Activated naive CD4-positive, alpha-beta T cell treated with anti-CD3 and anti-CD28 coated beads, Interleukin-2, amount 50 U/mL, for 16 hours (primary cell): ENCODE measurements at places on chromosomes 3 and 15.

DNA sequence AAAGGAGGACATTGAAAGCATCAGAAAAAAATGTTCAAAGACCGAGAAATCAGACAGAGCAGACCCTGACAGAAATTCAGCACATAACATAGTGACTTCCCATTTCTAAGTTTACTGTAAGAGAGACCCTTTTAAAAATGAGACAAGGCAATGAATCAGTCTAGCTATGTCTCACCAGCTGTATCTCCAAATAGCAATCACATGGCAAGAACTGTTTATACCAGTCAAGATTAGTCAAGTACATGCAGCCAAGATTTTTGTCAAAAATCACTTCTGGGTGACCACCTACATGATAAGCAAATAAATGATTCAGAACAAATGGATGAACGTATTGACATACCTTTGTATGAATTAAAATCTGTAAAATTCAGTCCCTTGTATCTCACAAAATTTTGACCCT lies 138.0 kb downstream of the DTWD1 start:
- DNase-seq = no peak

GRCh38 chr3:117170094-117170493 lies 460.5 kb downstream of the TUSC7 start:
- no peak for DNase-seq

DNA sequence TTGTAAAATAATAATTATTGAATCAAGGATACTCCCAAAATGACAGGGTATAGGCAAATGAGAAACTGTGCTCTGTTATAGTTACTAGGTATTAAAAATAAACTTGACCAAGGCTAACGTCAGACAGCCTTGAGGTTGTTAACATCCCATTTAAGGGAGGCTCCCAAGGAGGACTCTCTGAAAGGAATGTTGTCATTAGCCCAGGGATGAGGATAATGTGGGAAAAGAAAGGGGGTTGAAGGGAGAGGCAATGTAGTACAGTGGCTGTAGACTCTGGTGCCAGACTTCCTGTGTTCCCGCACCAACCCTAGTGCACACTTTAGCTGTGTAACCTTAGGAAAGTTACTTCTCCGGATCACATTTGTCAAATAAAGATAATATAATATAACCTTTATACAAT lies 47.0 kb upstream of the RARB start:
- no peak for DNase-seq

DNA sequence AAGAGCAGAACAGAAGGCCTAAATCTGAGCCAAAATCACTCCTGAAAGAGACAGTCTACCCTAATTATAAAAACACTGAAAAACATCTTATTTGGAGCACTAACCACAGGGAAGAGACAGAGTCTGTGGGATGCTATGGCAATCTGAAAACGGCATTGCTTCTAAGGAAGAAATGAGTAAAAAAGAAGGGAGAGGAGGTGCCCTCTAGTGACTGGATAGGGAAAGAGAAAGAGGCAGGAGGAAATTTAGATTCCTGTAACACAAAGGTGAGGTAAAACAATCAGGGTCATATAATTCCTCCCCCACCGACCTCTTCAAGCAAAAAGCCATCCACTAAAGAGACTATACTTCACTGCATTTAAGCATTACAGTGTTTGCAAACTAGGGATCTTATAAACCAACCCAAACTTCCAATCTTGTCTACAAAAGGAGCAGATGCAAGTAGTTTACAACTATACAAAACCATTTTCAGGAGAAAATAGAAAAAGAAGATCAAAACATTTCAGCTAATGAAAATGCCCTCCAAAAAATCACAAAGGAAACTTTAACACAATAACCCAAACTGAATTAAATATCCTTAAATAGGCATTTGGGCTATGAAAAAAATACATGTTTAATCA lies 32.6 kb downstream of the HACD2 start:
- no peak for DNase-seq

DNA sequence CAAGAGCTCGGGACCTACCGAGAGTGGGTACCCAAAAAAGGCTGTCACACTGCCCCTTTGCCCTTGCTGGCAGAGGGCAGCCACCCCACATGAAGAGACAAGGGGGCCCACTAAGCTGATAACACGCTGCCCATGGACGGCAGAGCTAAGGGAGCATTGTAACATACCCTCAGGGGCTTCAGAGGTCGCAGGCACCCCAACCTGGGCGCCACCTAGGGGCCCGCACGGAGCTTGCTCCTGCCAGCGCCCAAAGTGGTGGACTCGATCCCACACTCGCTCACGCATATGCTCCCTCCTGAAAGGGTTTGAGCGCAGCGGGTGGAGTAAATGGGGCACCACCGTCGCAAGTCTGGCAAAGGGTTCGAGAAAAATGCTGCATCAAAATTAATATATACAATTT lies 975.4 kb downstream of the ZPLD1 start:
- DNase-seq = peak; percentile 8

DNA sequence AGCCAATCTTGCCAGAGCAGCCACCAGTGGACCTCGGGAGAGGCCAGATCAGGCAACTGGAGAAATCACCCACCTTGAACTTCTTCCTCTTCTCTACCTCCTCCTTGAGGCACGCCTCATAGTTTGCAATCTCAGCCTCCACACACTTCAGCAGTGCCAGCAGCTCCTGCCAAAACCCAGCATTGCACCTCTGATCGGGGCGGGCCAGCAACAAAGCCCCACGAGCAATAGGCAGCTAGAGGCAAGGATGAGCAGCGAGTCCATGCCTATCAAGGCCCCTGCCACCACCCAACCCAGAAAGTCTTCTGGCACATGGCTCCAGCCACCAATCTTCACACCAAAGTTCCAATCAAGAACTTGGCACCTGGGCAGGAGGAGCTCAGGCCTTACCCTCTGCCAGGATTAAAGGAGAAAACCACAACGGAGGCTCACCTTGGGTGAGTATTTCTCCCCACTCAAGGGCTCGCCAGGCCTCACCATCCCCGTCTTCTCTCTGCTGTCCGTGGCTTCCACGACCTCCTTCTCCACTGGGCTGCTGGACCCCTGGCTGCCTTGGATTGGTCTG lies 42.1 kb downstream of the SEMA3G start:
- no peak for DNase-seq

DNA sequence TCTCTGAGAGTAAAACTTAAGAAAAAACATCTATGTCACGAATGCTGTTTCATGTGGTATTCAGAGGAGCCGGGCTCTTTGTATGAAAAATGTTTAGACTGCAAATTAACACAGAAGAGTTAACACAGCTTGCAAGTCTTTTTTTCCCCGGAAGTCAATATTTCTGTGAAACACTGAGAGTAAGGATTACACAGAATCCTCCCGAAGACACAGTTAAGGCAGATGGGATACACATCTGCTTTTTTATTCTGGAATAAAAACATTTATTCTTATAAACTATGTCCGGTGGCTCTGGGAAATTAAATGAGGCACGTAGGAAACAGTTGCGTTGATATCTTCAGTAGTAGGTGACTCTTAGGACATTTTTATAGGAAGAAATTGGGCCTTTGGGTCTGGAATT lies 180.6 kb downstream of the PTPRG start:
- no peak for DNase-seq

DNA sequence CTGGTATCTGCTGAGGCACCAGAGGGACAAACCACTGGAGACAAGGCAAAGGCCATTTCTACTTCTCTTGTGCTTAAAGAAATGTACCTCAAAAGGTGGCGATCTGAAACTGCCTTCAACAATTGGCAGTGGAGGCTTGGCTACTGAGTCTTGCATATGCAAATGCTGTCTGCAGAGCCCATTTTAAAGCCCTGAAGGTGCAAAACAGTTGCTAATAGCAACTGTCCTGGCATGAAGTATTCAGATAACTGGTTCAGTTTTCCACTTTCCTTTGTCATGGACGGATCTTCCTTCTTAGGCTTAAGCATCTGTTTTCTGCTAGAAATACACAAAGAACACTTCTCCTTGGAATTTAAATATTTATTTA lies 71.4 kb upstream of the PSMD6 start:
- DNase-seq = no peak

DNA sequence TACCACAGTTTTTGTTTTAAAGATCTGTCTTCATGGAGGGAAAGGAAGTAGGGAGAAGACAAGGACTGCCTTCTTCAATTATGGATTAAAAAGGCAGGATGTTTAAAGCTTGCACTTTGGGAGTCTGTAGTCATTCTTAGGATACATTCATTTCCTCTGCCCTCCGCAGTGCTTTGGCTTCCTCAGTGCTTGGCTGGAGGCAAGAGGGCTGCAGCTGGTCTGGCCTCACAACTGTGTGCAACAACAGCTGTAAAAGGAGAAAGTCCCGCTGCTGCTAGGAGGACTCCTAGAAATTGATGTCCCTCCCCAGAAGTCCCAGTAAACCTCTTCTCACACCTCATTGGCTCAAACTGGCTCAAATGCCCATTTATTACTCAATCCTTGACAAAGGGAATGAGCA lies 54.4 kb upstream of the PPP2R3A start:
- DNase-seq = no peak

DNA sequence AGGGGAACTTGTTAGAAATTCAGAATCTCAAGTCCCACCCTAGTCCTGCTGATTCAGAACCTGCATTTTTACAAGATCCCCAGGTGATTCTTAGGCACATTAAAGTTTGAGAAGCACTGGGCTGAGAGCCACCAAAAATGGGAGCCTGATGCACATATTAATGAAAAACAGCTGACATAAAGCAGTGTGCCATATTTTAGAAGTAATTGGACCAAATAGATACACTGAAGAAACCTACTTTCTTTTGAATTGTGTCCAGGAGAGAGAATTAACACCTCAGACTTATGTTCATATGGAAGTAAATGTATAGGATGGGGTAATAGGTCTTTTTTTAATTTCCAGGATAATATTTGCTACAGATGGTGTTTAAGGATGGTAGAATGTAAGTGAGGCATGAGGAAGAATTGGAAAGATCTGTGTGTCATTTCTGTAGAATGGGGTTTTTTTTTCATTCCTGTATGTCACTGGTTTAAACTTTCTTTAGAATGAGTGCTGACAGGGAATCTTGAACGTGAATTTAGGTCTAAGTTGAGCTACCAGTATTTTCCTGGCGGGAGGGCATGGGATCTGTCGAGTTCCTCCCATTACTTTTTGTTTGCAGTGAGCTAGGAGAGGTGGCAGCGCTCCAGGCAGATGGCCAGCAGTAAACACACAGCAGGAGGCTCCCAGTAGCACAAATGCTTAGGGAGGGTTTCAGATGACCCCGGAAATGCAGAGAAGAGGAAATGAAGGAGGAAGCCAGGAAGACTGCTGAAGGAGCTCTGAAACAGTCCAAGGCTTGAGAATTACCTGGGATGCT lies 185.6 kb downstream of the PLCL2 start:
- no peak for DNase-seq

DNA sequence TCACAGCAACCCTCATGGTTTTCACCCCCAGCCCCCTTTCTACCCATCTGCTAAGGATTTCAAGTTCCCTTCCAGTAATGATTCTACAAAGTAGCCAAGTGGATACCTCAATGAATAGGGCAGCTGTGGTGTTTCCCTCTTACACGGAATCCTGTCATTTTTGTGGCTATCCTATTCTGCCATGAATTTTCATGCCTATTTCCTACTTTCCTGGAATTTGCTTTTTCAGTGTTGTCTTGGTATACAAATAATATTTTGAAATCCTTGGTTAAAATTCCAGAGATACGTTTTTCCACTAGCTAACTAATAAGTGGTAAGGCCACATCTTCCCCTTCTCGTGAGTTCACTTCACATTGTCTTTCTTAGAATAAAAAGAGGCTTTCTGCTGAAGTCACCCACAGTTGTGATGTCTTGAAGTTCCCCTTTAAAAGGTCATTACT lies 7.5 kb downstream of the ADPRH start:
- no peak for DNase-seq

DNA sequence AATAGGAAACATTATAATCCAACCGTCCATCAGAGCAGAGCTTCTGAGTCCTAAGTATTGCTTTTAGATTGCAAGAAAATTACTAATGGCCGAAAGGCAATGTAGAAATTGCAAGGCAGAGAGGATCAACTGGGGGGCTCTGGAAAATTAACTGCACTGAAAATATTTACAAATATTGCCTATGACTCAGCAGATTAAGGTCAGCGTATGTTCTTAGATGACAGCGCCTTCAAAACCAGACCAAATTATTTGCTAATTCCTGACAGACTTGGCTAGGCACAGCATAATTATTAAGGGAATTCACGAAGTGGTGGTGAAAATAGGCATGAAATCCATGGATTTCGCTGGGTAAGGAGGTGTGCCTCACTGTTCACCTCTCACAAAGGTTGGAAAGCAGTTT lies 947.7 kb downstream of the TUSC7 start:
- DNase-seq = no peak

GRCh38 chr3:197595470-197596185 lies 39.9 kb upstream of the BDH1 start:
- DNase-seq = no peak

GRCh38 chr3:41518626-41519025 lies 319.3 kb downstream of the CTNNB1 start:
- no peak for DNase-seq

- DNase-seq = no peak
These were observed 42.8 kb upstream of the TEX9 start for GRCh38 chr15:56322444-56322843.

- DNase-seq = no peak
These were observed 4.5 kb downstream of the SLC12A8 start for GRCh38 chr3:125207949-125208568.

DNA sequence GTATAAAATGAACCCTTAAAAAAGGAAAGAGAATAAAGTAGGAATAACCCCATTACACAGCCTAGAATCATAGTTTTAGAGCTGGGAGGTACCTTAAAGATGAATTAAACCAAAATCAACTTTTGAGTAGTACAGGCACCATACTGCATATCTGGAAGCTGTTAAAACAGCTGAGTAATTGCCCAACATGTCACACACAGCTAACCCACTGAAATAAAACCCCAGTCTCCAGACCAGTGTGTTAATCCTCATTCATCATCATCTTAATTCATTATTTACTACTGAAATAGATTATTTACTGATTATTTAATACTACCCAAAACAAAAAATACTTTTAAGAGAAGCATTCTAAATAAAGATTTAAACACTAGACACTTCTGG lies 52.8 kb downstream of the GPR160 start:
- DNase-seq = no peak

GRCh38 chr3:134317106-134317947 lies 56.9 kb downstream of the AMOTL2 start:
- DNase-seq = no peak

DNA sequence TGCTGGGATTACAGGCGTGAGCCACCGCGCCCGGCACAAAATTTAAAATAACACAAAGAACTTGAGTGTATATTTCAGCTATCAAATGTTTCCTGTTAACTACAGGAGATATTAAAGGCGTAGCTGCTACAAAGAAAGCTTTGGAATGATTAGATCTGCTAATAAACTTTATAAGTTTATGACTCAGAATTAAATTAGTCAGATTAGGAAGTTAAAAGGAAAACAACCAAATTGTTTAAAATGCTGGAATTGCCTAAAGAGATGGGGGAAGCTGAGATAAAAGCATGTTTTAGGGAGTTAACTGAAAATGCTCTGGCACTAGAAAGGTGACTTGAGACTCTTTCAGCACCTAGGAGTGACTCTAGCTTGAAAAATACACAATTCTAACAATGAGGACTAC lies 58.9 kb downstream of the COL8A1 start:
- no peak for DNase-seq

DNA sequence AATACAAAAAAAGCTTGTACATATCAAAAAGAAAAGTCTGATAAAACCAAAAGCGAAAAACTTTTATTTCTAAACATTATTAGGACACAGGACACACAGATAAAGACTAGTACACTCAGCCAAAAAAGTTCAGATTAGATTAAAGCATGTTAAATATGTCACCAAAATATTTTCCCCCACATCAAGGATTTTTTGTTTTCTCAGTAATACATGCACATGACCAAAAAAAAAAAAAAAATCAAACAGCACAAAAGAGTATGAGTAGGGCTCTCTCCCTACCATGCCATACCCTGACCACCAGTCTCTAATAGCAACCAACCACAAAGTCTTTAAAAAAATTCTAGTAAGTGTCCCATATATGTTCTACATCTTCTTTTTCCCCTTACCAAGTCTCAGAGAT lies 77.4 kb downstream of the LRRFIP2 start:
- no peak for DNase-seq
